ENCODE measurements at places on chromosomes 12 and 14. TPM values are rescaled to one million over a fixed set of nuclear protein-coding genes. Genes with fewer than 3 reads are reported as not detected.

CAMKK2 gene
- 31.9 TPM for total RNA-seq

DNA sequence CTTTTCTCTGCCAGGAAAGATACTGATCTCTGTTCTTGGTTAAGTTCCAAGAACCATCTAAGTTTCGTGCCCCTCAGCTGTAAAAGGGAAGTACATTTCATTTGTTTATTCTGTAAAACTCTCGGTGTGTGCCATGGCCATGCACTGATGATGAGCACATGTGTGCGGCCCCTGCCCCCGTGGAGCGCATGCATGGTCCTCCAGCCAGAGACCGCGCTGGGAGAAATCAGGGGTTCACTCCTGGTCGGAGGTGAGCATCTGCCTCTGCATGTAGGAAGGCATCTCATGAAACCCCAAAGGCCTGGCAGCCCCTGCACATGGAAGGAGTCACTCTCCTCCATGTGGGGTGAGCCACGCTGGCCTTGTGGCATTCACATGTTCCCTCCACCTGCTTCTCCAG, 102.5 kb upstream of the RTL1 start:
- no peak overlapping the region for H3K27ac ChIP-seq
- H3K4me3 ChIP-seq = no peak overlapping the region
- DNase-seq = no peak
- no peaks in the 10 kb centered on the region for H3K27me3 ChIP-seq
- peaks cover 8% of the 10 kb centered on the region for H3K4me1 ChIP-seq
- H3K36me3 ChIP-seq = no peaks in the 10 kb centered on the region

SPX gene
- total RNA-seq = 203 TPM

DNA sequence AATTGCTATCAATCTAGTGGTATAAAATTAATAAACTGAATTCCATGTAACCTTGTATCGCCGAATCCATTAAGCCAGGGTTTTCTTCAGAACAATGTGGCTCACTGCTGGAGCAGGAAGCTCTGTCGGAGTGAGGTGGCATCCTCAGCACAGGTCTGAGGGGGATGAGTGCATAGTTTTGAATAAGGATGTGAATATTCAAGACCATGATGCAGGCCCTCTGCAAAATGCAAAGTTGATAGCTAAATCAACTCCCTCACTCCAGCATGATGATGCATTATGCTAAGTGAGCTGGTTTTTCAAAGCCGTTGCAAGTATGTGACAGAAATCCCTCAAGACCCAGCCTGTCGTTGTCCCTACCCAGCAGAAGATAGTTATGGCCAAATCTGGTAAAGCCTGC, 53.0 kb downstream of the TRIM9 start:
- H3K27me3 ChIP-seq = no peaks in the 10 kb centered on the region
- no peaks in the 10 kb centered on the region for H3K4me1 ChIP-seq
- DNase-seq = no peak
- no peak overlapping the region for H3K27ac ChIP-seq

DNA sequence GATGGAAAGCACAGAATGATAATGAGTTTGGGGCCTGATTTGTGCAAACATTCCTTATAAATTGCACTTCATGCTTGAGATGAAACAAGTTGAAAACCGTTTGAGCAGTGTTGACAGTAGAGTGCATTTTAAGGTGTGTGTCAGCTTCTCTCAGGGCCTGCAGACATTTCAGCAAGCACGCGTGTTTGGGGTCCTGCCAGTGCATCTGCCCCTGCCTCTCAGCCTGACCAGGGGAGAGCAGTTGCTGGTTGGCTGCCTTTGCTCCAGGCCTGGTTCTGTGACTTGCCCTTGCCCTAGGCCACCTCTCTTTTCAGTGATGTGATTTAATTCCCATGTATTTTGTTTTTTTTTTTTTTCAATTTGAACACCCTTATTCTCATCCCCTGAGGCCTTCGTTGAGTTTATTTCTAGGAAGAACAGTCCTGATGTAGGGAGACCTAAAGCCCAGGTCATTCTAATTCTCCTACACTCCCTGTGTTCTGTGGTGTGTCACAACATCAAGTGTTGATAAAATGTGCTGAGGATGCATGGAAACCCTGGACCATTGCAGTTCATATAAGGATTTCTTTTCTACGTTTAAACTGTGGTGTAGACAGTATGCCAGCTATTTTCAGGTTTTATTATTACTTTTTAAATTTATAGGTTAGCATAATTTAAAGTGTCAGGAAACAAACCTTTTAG, 40.1 kb upstream of the AMN start:
- DNase-seq = no peak
- peaks cover 37% of the 10 kb centered on the region for H3K36me3 ChIP-seq
- H3K27ac ChIP-seq = no peak overlapping the region
- no peak overlapping the region for H3K4me3 ChIP-seq
- H3K4me1 ChIP-seq = no peaks in the 10 kb centered on the region

SSPN gene
- 0.21 TPM for total RNA-seq

DNA sequence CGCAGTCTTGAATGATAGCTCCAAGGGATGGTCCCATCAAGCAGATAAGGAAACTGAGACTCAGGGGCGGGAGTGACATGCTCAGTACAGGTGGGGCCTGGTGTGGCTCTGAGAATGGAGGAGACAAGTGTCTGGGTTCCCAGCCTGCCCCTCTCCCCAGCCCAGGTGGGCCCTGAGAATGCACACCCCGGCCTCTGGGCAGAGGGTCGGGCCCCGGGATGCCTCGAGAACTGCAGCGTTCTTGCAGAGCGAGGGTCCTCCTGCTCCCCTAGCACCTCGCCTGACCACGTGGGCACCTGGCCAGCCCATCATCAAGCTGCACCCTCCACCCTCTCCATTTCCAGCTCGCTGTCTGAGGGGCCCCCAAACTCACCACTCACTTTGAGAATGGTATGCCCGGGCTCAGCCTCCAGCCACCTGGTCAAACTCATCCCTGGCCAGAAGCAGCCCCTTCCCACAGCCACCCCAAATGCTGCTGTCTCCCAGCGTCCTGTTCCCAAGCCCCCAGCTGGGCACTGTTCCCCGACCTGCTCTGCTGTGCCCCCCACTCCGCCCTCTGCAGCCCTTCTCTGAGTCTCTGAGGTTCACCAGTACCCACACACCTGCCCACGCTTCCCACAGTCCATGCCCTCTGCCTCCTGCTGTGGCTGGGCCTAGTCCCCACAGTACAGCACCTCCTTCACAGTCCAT, 44.3 kb downstream of the CYP46A1 start:
- H3K36me3 ChIP-seq = no peaks in the 10 kb centered on the region
- no peak for DNase-seq
- no peak overlapping the region for H3K27ac ChIP-seq
- no peak overlapping the region for H3K4me3 ChIP-seq

GPR84 gene
- 0.17 TPM for total RNA-seq

GIT2 gene
- 30.9 TPM for total RNA-seq

DNA sequence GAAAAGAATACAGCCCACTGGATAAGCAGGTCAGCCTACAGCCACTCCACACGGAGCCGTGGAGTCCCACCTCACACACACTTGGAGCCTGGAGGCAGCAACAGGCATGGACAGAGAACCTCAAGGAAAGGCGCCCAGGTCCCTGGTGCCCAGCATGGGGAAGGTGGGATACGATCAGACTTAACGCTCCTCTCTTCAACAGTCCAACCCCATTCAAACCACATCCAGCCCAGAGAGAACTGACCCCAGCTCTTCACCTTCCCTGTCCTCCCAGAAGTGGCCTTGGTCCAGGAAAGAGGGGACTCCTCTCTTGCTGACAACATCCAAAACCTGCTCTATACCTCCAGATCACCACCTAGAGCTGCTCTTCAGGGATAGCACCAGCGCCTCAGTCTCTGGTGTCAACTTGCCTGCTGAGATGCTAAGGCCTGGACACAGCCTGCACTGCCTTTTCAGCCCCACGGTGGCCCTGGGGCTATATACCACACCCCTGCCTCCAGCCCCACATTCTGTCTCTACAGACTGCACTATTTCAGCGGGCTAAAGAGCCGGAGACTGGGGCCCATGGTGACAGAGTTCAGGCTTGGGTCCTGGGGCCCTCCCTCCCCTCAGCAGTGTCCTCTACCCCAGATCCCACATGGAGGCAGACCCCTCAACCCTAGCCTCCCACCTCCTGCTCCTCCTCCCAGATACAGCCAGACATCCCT, 7.0 kb downstream of the ADCY6 start:
- H3K36me3 ChIP-seq = peaks cover 12% of the 10 kb centered on the region
- H3K27ac ChIP-seq = no peak overlapping the region
- no peak for DNase-seq

- peaks cover 14% of the 10 kb centered on the region for H3K4me1 ChIP-seq
- no peak overlapping the region for H3K27ac ChIP-seq
- H3K36me3 ChIP-seq = no peaks in the 10 kb centered on the region
- no peaks in the 10 kb centered on the region for H3K27me3 ChIP-seq
Measured at GRCh38 chr12:70664465-70664881, 27.2 kb upstream of the PTPRB start.

GRCh38 chr14:81839056-81839455, 305.4 kb upstream of the SEL1L start:
- H3K27me3 ChIP-seq = no peaks in the 10 kb centered on the region
- no peaks in the 10 kb centered on the region for H3K4me1 ChIP-seq
- H3K36me3 ChIP-seq = no peaks in the 10 kb centered on the region
- no peak overlapping the region for H3K4me3 ChIP-seq
- H3K27ac ChIP-seq = no peak overlapping the region

BEGAIN gene
- total RNA-seq = 7.0 TPM
